ENCODE measurements at places on chromosomes 11 and 22.
A peak's percentile ranks its signal among the peaks of the same experiment; 100 is the strongest.

- no peak for DNase-seq
These were observed 49.9 kb downstream of the ZNRF3 start for GRCh38 chr22:28933321-28933720.

- DNase-seq, result no peak
These were observed 3.3 kb downstream of the TCN2 start for GRCh38 chr22:30610299-30610698.

DNA sequence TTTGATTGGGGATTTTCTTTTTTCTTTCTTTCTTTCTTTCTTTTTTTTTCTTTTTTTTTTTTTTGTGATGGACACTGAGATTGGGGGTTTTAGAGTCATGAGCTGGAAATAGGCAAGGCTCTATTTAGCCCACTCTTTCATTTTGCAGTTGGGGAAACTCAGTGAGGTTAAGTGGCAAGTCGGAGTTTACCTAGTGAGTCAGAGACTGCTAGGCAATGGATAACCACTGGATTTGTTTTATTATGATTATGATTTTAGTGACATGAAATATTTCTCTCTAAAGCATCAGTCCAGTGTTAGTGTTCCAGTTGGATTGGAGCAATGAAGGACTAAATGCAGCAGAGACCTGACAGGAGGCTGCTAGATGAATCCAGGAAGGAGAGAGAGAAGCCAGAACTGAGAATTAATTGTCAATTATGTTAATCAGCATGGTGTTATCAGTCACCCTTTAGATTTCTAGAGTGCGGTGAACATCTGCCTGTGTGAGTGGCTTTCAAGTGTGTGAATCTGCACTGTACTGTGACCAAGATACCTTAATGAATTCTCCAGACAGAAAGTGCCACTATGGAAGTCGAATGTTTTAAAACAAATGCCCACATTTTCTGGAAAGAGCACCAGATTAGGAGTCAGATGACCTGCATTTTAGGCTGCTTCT, 10.9 kb downstream of the BMAL1 start:
- peak; percentile 19 for DNase-seq

GRCh38 chr22:31647066-31647465, 14.9 kb downstream of the PISD start:
- no peak for DNase-seq

DNA sequence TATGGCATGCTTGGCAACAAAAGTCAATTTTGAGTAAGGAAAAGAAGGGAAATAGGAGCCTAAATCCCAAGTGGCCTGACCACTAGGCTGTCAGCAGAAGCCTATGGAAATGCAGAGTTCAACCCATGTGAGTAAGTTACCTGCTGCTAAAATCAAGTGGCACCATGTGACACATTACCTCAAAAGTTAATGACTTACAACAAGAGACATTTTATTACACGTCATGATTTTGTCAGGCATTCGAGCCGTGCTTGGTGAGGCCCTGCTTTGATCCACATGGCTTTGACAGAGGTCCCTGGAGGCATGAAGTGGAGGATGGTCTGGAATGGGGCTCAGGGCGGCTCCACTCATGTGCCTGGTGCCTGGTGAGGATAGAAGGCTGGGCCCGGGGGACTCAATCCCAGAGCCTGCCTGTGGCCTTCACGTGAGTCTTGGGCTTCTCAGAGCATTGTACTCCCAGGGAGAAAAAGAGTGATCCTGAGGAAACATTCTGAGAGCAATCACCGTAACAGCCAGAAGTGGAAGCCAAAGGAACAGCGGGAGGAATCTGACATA, 339.1 kb upstream of the B3GAT1 start:
- no peak for DNase-seq

GRCh38 chr11:59769111-59769510, 13.9 kb downstream of the STX3 start:
- no peak for DNase-seq

DNA sequence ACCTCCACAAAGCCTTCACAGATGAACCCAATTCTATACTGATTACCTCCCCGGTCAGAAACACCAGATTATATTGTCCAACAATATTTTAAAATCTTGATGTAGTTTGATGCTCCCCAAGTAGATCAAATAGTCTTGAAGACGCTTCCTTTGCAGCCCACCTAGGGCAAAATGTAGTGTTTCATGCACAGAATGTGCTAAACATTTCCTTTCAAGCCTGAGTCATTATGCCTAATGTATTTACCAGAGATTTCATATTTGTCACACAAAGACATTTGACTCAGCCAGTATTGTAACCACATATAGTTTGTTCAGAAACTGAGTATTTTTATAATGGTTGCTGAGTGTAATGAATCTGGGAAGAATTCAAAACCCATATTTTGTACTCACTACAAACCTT, 1396.8 kb downstream of the LRRC4C start:
- no peak for DNase-seq

GRCh38 chr22:37218771-37219411, 6.6 kb upstream of the SSTR3 start:
- peak; percentile 81 for DNase-seq

GRCh38 chr22:17130199-17130598, 9.0 kb upstream of the TMEM121B start:
- no peak for DNase-seq

GRCh38 chr11:10017911-10018310, 276.1 kb downstream of the SBF2 start:
- DNase-seq, result no peak

DNA sequence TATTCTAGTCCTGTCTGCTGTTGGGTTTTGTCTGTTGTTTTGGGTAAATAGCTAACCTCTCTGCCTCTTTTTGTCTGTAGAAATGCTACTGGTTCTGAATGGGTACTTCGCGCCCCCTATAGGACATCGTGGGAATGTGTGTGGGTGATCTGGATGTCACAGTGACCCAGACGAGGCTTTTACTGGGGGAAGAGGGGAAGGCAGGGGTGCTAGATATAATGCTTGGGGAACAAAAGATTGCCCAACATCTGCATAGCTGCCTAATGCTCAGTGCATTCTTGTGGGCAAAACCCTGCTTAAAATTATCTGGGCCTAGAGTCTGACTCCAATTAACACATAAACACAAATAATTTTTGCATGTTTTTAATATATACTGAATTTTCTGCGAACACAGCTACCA, 57.7 kb downstream of the BMAL1 start:
- peak; percentile 59 for DNase-seq

GRCh38 chr11:26937386-26937785, 56.5 kb upstream of the FIBIN start:
- DNase-seq, result no peak

DNA sequence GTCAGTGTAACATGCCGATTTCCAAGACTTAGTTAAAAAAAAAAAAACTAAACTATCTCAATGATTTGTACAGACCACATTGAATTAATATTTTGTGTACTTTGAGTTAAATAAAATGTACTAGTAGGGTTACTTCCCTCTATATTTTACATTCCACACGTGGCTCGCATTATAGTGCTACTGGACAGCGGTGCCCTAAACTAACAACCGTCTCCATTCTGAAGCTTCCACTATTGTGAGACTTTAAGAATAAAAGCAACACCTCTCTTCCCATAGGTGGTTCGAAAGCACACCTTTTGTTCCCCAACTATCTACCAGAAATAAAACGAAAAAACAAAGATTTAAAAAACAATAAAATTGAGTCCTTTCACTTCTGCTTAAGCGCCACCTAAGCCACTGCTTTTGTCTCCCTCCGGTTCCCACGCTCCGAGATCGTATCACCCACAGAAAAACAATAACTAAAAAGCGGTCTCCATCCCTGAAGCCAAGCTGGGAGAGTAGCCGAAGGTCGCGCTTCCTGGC, 380 bp upstream of the TTC17 start:
- no peak for DNase-seq

- DNase-seq, result no peak
These were observed 25.0 kb downstream of the CYB5R2 start for GRCh38 chr11:7648264-7648663.

GRCh38 chr11:71502871-71503435, 24.1 kb upstream of the KRTAP5-7 start:
- DNase-seq, result no peak

DNA sequence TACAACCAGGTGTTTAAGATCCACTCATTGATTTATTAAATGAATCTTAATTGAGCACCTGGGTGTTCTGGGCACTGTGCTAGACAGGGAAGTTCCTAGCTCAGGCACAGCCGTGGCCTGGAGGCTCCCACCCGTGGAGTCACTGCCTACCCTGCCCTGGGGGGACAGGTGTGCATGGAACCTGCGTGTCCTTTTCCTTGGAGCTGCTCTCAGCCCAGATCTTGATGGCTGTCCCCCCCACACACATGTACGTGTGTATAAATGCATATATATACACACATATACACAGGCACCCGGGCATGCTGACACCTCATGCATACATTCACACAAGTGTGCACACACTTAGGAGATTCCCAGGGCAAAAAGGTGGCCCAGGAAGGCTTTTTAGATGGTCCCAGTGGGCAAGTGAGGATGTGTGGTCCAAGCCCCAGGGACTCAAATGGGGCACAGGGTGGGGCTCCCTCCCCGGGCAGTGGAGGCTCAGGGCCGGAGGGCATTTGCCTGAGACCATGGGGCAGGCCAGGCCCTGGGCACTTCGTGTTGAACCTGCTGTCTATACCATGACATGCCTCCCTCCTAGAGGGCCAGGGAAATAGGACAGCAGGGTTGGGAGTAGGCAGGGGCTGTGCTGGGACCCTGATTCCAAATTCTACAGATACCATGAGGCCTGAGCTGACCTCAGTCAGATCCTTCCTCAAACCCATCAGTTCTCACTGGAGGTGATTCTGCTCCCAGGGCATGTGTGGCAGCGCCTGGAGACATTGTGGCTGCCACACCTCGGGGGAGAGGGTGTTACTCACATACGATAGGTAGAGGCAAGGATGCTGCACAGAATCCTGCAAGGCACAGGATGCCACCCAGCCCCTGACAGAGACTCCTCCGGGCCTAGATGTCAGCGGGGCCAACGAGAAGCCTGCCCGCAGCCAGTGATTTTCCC, 77.8 kb downstream of the BCR start:
- DNase-seq, result no peak

GRCh38 chr11:69670158-69670845, 4.9 kb downstream of the LTO1 start:
- peak; percentile 51 for DNase-seq

DNA sequence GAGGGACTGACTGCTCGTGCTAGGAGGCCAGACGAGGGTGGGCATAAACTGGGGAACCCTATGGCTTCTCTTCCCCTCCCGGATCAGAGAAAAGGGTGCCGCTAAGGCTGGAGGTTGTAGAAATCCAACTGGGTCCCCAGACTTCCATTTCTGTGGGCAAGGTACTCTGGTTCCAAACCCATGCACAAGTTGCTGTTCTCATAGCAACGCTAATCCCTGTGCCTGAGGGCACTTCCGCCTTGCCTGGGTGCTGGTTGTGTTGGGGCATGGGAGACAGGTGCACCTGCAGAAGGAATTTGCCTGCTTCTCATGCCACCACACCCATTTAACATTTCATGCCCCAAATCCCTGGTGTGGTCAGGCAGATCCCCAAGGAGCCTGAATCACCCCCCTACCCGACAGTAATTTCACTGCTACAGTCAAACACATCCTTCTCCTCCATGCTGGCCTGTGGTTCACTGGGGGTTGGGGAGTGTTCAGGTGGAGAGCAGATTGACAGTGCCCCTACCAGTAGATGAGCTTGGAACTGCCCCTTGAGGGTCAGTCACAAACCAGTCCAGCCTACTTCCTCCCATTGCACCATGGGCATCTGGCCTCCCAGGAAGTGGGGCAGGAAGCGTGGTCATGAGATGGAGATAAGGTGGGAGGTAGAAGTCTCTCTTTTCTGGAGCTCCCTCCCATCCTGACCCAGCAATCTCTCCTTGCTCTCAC, 1.2 kb downstream of the C2CD2L start:
- DNase-seq, result peak; percentile 40

DNA sequence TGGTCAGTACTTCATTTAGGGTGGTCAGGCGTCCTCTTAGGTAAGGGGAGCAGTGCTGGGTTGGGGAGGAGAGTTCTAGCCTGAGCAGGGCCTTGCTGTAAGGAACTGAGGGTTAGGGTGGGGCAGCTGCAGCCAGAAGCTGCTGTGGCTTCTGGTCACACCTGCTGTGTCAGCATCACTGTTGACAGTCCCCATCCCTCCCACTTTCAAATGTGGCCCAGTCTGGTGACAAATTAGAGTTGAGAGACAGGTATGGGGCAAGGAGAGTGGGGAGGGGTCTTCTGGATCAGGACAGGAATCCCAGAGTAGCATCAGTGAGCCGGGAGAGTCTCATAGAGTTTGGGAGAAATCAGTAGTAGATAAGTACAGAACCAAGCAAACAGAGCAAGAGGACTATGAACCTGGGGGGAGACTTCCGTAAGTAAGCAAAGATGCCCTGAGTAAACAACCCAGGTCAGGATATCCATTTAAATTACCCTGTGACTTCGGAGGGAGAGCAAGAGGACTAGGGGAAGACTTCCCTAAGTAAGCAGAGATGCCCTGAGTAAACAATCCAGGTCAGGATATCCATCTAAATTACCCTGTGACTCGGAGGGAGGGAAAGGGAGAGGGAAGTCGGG, 53.7 kb downstream of the PPP6R2 start:
- no peak for DNase-seq

GRCh38 chr11:63445720-63446119, 45.2 kb downstream of the PLAAT5 start:
- peak; percentile 1 for DNase-seq

GRCh38 chr11:2472428-2473186, 27.8 kb downstream of the KCNQ1 start:
- no peak for DNase-seq

DNA sequence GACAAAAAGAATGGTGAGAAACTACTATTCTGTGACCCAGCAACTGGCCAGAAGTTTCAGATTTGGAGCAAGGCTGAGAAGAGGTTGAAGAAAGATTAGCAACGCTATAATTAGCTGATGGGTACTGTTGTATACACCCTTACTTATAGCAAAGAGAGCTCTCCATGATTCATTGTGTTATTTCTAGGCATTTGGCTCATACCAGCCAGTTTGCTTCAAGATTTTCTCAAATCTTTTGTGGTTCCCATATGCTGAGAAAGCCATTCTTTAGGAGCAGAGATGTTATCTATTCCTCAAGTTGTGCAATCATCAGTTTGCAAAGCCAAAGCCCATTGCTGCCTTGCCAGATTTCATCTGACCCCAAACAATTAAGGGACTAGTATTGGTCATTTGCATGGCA, 179.4 kb downstream of the ETS1 start:
- DNase-seq, result no peak

- no peak for DNase-seq
These were observed 2.5 kb downstream of the TALDO1 start for GRCh38 chr11:749731-750130.

- DNase-seq, result no peak
These were observed 13.9 kb downstream of the IL17REL start for GRCh38 chr22:49998718-49999062.

GRCh38 chr22:49403102-49403501, 424.6 kb downstream of the BRD1 start:
- no peak for DNase-seq

Measured in activated naive CD8-positive, alpha-beta T cell treated with anti-CD3 and anti-CD28 coated beads for 36 hours (primary cell).